ENCODE measurements at places on chromosomes 11 and 22.
A peak's percentile ranks its signal among the peaks of the same experiment; 100 is the strongest.

DNA sequence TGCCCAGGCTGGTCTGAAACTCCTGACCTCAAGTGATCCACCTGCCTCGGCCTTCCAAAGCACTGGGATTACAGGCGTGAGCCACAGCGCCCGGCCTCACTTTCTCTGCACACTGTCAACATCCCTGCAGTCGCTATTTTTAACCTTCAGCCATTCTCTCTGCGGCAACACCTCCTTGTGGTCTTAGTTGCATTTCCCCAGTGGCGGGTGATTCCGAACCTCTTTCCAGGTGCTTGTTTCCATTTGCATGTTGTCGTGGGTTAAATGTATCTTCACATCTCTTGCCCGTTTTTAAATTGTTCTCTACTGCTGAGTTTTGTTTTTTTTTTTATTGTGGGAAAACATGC lies 2.2 kb upstream of the SCT start:
- DNase-seq, result no peak

GRCh38 chr22:42368379-42369249 lies 63.6 kb downstream of the NFAM1 start:
- DNase-seq, result no peak

DNA sequence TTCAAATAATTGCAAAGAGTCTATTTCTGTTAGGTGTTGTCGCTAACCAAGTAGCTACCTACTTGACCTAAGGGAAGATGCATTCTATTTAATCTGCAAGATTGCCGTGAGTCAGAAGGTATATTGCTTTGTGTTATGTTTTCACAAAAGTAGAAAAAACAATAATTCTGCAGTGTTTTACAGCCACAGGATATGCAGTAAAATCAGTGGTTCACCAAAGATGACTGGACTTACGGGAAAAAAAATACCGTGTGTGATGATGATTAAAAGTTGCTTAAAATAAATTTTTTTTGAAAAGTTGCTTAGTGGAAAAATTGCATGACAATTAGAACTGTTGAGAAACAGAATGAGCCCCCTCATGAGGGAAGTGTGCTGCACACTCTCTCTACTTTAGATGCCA lies 209.1 kb downstream of the DDX10 start:
- DNase-seq, result no peak

GRCh38 chr11:90220391-90220790 lies 2.5 kb downstream of the CHORDC1 start:
- DNase-seq, result no peak

DNA sequence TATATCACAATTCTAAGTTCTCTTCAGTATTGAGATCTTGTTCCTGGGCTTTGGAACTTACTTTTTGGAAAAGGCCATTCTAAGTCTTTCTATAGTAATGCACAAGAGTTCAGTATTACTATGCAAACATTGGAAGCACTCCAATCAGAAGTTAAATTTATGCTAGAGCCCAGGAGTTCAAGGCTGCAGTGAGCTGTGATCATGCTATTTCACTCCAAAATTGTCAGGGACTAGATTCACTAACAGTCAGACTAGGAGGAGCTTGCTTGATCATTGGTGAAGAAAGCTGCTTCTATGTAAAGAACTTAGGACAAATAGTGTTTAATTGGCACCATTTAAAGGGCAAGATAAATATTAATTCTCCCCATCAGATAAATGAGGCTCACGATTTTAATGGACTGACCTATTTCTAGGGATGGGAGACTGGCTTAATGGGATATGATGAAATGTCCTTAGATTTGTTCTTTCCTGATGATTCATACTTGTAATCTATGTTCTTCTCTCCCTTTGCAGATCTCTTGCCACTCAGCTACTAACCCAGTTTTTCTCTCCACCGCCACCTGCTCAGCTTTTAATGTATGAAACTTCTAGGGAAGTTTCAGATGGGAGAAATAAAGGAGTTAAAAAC lies 32.6 kb upstream of the TMEM123 start:
- no peak for DNase-seq

DNA sequence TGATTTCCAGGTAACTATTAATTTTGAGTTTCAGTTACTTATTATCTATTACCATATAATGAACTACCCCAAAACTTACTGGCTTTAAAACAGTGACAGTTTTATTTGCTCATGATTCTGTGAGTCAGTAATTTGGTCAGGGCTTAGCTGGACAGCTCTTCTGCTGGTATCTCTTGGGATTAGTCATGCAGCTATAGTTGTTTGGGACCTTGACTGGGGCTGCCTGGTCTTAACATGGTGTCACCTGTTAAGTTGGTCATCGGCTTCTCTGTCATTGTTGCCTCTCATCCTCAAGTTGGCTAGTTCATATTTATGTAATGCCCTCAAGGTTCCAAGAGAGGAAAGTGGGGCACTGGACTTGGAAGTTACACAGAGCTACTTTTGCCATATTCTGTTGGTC lies 177.5 kb downstream of the TMEM135 start:
- DNase-seq, result no peak

GRCh38 chr11:8533332-8533731 lies 60.7 kb downstream of the STK33 start:
- DNase-seq, result no peak

DNA sequence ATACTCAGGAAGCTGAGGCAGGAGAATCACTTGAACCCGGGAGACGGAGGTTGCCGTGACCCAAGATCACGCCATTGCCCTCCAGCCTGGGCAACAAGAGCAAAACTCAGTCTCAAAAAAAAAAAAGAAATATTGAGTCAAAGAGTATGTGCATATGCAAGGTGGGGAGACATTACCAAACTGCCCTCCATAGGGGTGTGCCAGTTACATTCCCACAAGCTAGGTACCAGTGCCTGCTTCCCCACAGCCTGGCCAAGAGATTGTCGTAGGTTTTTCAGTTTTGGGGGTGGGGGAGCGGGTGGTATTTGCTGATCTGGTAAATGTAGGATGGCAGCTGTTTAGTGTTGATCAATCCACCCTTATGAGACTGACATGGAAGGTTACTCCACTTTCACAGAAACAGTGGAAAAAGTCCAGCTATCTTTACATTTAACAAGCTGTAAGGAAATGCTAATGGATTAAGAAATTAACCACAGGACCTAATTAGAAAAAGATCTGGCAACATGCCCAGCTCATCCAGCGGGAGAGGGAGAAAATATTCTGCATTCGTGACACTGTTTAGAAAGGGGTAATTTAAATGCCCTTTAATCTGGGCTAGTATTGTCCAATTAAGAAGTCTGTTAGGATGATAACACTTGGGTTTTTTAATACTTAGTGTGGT lies 89.4 kb downstream of the PACS1 start:
- no peak for DNase-seq

DNA sequence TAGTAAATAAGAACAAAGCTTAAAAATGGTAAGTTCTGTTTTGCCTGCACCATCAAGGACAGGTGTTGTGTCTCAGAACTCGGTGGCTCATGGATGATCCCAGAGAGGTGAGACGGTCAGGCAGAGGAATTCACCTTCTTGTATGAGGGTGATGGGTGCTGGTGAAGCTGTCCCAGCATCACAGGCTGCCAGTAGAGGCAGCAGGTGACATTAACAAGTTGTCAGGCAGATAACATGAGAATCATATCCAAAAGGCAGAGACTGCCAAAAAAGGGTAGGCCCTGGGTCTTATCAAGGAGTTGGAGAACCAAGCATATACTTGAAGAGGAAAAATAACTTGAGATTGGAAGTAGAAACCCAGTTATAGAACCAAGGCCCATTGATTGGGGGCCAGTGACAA lies 437.8 kb downstream of the DYNC2H1 start:
- no peak for DNase-seq

DNA sequence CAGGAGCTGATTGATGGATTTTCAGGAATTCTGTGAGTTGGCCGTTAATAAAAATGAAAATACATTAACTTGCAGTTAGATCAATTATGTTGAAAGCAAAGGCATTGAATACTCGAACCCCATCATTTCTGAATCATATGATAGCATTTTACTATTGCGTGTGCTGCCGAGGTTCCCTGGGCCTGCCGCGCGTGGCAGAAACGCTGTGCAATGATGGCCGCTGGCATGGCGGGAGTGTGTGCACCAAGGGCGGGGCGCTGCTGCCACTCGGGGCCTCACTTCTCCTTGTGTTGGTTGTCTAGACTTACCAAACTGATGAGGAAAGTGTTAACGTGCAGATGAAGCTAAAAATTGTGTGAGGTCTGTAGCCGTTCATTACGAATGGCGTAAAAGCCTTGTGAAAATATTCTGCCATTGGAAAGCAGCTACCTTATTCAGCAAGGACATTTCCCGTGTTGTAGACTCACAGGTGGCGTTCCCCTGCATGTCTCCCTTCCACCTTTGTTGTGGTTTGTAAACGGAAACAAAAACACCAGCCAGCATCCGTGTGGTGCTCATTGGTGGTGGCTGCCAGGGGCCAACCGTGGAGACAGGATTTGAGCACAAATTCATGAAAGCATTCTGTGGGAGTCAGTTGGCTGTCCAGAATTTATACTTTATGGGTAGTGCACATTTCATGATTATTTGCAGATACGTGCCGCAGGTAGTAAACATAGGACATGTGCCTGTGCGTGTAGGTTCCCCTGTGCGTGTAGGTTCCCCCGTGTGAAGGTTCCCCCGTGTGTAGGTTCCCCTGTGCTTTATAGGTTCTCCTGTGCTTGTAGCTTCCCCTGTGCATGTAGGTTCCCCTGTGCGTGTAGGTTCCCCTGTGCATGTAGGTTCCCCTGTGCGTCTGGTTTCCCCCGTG lies 5.9 kb upstream of the GRAMD4 start:
- peak; percentile 72 for DNase-seq
